Cerebellum (tissue), 4 donors: ENCODE measurements at places on chromosomes 7 and 10. TPM values are rescaled to one million over a fixed set of nuclear protein-coding genes. Genes with fewer than 3 reads are reported as not detected.

Gene TBX20
- total RNA-seq = not detected

DNA sequence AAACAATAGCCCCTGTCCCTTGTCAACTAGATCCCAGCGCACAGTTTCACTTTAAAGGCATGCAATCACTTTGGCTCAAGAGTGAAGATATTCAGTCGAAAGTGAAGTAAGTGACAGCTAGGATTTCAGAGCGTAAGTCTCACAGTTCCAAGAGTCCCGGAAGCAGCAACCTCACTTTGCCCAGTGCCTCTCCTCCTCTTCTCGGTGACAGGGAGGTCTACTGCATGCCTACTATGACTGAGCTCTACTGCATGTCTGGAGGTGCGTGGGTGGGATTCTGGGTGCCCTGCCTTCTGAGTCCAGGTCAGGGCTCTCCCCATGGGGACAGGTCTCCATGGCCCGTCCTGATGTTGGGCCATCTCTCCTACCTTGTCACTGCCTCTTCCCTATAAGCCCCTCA lies 17.0 kb downstream of the PRKCQ start:
- no peak for DNase-seq

Gene MNX1
- total RNA-seq = not detected

- no peak for DNase-seq
Observed at GRCh38 chr10:29119374-29119773, 169.5 kb upstream of the LYZL1 start.

Gene GHRHR
- 4.3 TPM for total RNA-seq

DNA sequence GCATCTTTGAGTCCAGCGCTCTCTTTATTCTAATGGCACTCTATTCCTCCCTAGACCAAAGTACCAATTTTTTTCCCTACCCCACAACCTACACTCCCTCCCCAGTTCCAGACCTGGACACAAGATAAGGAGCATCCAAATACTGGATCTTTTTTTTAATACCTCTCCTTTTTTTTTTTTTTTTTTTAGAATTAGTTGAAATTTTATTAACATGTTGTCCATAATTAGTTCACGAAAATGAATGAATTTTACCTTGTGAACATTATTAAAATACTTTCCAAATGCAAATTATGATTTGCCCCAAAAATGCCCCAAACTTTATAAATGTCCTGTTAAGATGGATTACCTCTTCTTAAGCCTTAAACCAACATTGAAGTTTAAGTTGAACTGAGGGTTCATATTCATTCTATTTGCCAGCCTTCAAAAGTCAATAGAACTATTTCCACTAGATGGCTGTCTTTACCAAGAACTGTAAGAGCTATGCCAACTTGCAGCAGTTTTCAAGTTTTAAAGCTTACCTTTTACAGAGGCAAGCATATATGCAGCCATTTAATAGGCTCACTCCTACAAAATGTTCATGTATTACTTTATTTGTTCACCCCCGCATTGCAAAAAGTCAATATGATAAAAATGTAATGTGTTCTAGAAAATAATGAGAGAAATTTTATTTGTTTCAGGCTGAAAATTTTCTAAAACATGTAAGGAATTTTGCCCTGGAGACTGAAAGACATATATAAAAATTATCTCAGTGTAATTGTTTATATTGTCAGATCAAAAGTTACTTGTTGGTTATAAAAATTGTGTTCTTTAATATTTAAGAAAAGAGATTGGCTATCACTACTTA lies 39.7 kb upstream of the TNKS2 start:
- DNase-seq = peak; percentile 51

- DNase-seq = no peak
Observed at GRCh38 chr7:3069771-3070449, 26.2 kb upstream of the CARD11 start.

Gene PARD3
- total RNA-seq = 52.6 TPM

DNA sequence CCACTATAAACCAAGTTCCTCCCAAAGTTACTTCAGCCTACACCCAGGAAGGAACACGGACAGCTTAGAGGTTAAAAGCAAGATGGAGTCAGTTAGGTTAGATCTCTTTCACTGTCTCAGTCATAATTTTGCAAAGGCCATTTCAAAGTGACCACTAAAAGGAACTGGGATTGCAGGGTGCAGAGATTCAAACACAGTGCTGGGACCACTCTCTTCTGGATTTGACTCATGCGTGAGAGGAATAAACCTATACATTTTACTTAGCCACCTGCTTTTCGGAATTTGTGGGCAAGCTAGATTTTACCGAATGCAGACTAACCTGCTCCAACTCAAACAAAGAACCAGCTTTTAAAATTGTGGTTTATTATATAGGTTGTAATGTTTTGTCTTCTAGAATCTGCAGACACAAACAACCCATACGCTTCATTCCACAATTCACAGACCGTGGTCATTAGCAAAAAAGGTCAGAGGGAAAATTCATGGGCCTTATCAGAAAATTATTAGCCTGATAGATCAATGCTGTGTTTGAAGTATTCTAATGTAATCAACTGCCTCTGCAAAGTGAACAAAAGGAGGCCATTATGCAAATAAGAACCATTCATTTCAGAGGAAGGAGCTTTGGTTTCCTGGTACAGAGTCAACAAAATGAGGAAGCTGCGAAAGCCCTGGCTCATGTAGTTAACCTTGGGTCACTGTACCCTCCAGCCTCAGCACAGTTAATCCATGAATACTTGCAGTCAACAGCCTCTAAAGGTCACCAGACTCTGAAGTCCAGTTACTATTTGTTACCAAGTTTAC lies 342.7 kb upstream of the KLF6 start:
- DNase-seq = no peak

GRCh38 chr10:101052285-101052684 lies 9.5 kb upstream of the KAZALD1 start:
- no peak for DNase-seq

DNA sequence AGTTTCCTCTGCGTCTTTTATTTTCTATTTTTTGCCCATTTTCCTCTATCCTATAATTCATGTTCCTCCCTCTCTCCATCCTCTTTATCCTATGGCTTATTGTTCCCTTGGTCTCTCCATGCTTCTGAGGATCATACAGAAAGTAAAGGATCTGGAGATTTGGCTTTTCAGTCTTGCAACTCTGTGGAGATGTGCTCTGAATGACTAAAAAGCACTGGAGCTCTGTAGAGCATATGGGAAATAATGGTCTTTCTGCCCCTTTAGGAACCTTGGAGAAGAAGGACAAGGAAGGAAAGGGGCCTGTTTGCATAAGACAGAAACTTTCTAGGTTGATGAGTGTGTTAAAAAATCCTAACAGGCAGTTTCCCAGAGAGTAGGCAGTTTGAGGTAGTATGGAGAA lies 120.1 kb downstream of the PHTF2 start:
- no peak for DNase-seq

Gene SLC13A1
- not detected for total RNA-seq

Gene FLNC
- total RNA-seq = 43.4 TPM

GRCh38 chr10:3763035-3763456 lies 22.0 kb downstream of the KLF6 start:
- no peak for DNase-seq

Gene PDE6C
- not detected for total RNA-seq

- DNase-seq = no peak
Observed at GRCh38 chr7:41010967-41011366, 691.9 kb downstream of the INHBA start.

Gene HGF
- total RNA-seq = 1.7 TPM

Gene TM9SF3
- 94.0 TPM for total RNA-seq

GRCh38 chr10:73359492-73359891 lies 828 bp upstream of the CFAP70 start:
- DNase-seq = no peak

GRCh38 chr7:46741938-46742540 lies 821.0 kb upstream of the IGFBP3 start:
- DNase-seq = no peak

- no peak for DNase-seq
Observed at GRCh38 chr7:159152816-159153215, 8.1 kb upstream of the VIPR2 start.

DNA sequence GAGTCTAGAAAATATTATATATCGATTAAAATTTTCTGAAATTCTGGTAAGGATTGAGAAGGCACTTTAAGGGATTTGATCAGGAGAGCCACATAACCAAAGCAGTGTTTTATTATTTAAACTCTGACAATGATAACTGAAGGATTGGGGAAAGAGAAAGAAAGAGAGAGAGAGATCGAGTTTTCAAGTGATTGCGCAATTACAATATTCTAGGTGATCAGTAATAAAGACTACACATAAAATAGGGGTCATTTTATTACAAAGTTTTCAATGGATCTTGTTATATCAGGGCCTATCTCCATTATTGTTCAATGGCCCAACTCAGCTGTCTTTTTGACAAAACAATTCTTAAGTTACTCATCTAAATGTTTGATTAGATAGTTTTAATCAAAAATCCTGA lies 541.5 kb upstream of the ZWINT start:
- DNase-seq = no peak

GRCh38 chr10:32909456-32909855 lies 48.6 kb downstream of the ITGB1 start:
- no peak for DNase-seq

GRCh38 chr7:28900311-28900710 lies 57.8 kb downstream of the TRIL start:
- DNase-seq = no peak

GRCh38 chr7:98038321-98038720 lies 48.3 kb upstream of the OCM2 start:
- peak; percentile 36 for DNase-seq

Gene RNF148
- total RNA-seq = 8.6 TPM

Gene ANAPC16
- 37.3 TPM for total RNA-seq

DNA sequence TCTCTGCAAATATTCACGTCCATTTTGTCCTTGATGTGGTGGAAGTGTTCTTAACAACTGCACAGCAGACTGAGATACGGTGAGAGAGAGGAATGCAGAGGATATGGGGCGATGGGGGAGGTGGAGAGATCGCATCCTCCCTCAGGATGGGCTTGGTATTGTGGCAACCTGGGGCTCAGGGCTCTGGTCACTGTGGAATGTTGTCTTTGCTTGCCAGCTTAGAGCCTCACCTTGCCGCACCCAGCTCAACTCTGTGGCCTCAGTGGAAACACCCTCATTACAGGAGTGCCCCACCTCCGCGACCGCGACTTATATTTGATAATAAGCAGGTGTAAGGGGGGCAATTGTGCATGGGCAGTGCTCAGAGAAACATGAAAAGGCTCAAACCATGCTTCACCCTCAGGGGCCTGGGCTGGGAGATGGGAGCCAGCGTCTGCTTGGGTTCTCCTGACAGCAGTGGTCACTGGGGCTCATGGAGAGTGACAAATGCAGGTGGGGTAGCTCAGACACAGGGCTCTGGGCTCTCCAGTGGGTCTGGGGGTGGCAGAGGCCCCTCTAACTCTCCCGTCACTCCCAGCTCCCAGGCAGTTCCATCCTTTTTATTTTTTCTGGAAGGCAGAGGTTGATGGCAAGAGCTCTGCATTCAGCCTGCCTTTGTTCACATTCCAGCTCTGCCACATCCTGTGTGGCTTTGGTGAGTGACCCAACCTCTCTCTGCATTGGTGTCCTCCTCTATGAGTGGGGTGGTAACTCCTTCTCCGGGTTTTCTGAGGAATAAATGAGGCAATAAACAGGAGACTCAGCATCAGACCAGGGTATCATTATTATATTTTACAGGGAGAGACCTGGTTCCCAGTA lies 43.1 kb upstream of the EMX2 start:
- no peak for DNase-seq

Gene CFAP46
- total RNA-seq = 5.2 TPM

DNA sequence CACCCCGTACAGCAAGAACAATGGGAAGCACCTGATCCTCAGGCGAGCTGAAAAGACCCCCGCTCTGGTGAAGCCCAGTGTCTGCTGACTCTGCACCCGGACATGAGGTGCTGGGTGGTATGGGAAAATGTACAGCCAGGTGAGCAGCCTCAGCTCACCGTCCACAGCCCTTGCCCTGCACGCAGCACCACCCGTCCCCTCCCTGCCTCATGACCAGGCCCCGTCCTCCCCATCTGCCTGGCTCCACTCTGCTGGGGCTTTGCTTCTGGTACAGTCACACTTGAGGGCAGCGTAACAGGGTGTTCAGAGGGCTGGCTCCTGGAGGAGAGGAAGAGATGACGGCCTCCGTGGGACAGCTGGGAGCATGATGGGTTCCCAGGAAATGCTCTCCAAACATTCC lies 49.1 kb downstream of the NCAPG2 start:
- no peak for DNase-seq

- DNase-seq = no peak
Observed at GRCh38 chr7:105210721-105211205, 178.0 kb downstream of the SRPK2 start.

Gene CRYGN
- not detected for total RNA-seq

GRCh38 chr10:73649876-73650536 lies 5.8 kb downstream of the SYNPO2L start:
- no peak for DNase-seq

Gene LMBR1
- 149 TPM for total RNA-seq

Gene NYAP1
- 18.2 TPM for total RNA-seq

GRCh38 chr10:13450069-13450468 lies 78.7 kb downstream of the BEND7 start:
- no peak for DNase-seq
